Heart right ventricle (tissue), 16 donors: ENCODE measurements at places on chromosomes 2 and 18.

GRCh38 chr2:234469251-234469845 is 27.5 kb downstream of the ARL4C start:
- DNase-seq: no peak

GRCh38 chr18:267380-267687 is 513 bp downstream of the THOC1 start:
- DNase-seq: no peak

GRCh38 chr2:86185517-86186212 is 9.6 kb downstream of the IMMT start:
- no peak for DNase-seq

- DNase-seq: no peak
Measured at GRCh38 chr18:79770501-79770815, 27.3 kb upstream of the KCNG2 start.

DNA sequence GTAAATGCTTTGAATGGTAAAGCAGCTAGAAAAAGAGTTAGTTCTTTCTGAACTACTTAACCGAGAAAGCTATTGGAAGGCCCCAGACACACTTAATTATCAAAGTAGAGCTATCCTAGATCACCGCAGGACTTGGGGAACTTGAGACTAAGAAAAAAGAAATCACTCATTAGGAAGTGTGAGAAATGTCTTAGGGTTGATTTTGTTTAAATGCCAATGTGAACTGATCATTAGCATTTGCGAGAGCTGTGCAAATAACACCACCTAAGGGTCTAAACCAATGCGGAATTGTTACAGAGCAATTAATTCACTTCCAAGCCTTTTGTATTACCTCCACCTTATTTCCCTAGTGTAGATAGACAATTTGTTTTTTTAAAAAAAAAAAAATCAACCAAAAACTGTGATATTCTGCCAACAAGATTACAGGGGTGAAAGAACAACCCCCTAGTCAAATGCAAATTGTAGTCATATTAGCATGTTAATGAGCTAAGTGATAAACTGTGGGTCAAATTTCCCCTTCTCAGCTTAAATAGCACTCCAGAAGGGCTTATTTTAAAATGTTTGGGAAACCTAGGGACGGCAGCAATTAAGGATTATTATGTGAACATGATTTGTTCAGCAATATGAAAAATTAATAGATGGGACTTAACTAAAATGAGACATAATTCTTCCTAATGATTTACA is 246.2 kb upstream of the STON1 start:
- DNase-seq: no peak

- no peak for DNase-seq
Measured at GRCh38 chr2:215942194-215942593, 71.2 kb downstream of the MREG start.

- peak; percentile 62 for DNase-seq
Measured at GRCh38 chr2:177551989-177552421, 159.4 kb downstream of the AGPS start.

- DNase-seq: no peak
Measured at GRCh38 chr2:223442847-223443246, 159.3 kb downstream of the SCG2 start.
